ENCODE measurements at places on chromosomes 5 and 9.

DNA sequence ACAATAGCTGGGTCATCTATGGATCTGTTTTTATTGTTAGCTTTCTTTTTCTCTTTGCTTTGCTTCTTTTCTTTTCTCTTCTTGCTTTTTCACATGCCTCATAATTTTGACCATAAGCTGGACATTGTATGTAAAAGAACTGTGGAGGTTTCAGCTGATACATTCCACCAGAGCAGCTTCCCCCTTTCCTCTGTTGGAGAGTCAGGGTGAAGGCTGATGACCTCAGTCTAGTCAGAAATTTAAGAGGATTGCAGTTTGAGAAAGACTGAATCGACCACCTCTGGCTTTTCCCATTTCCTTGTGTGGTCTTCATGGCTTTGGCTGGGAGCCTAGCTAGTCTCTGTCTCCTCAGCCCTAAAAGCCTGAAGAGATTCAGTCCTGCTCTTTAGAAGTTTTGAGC lies 42.0 kb downstream of the KCNIP1 start:
- no peak for DNase-seq

- no peak for DNase-seq
These were observed 28.6 kb upstream of the FBXW11 start for GRCh38 chr5:172035049-172035448.

DNA sequence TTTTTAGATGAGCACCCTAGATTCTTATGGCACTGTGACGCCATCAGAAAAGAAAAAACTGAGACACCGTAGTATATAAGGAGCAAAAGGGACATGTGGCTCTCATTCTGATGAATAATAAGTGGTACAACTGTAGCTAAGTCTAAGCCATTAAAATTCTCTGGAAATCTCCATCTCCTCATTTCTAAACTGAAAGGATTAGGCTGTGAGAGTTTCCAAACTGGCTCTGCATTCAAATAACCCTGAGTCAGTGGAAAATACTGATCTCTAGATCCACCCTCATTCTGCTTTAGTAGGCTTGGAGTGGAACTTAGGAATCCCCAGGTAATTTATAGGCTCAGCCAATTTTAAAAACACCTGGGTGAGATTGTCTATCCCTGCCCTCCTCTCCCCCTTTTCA lies 28.5 kb downstream of the PTAR1 start:
- DNase-seq: no peak

DNA sequence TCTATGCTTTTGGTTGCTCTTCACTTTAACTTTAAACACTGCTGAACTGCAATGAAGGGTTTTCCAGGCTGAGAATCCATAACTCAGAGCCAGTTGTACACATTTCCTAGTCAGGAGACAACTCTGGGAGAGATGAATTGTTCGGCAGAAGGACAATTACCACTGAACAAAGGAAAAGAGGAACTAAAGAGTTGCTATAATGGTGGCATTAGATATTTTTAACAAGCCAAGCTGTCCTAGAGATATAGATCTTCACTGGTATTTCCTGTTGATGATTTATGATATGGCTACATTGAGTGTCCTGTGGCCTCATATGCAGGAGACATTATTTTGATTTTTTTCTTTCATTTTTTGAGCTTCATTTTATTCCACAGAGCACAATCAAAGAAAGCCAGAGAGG lies 219.1 kb upstream of the PCSK5 start:
- DNase-seq: no peak

Data from activated T-cell treated with anti-CD3 and anti-CD28 coated beads for 1 hour (primary cell).